LNCaP clone FGC (cell line): ENCODE measurements at places on chromosomes 5 and 9.

DNA sequence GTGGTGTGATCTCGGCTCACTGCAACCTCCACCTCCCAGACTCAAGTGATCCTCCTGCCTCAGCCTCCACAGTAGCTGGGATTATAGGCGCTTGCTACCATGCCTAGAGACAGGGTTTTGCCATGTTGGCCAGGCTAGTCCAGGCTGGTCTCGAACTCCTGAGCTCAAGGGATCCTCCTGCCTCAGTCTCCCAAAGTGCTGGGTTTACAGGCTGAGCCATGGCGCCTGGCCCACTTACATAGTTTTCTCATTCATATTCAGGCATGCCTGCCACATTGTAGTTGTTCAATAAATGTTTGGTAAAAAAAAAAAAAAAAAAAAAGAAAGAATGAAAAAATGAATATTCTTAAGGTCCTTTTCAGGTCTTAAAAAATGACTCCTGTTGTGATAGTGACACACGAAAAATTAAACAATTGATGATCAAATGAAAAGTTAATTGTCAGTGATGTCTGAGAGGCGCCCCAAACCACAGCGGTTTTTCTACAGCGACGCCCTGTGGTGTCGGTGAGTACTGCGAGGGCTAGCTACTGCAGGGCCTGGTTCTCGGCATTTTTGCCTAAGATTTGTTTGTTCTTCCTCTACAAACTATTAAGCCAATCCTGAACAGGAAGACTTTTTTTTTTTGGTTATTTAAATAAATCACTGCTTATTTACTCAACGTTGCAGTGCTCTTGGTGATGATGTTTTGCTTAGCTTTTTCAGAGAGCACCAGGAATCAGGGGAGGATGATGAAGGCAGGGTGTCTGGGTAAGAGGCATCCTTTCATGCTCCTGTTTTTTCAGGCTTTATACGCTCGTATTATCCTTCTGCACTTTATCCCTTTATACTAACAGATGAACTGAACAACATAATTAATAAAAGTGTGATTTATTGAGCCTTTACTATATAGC is 67.0 kb upstream of the DPYSL3 start:
- no peak for DNase-seq

GRCh38 chr5:38883842-38884241 is 38.0 kb downstream of the OSMR start:
- no peak for DNase-seq

DNA sequence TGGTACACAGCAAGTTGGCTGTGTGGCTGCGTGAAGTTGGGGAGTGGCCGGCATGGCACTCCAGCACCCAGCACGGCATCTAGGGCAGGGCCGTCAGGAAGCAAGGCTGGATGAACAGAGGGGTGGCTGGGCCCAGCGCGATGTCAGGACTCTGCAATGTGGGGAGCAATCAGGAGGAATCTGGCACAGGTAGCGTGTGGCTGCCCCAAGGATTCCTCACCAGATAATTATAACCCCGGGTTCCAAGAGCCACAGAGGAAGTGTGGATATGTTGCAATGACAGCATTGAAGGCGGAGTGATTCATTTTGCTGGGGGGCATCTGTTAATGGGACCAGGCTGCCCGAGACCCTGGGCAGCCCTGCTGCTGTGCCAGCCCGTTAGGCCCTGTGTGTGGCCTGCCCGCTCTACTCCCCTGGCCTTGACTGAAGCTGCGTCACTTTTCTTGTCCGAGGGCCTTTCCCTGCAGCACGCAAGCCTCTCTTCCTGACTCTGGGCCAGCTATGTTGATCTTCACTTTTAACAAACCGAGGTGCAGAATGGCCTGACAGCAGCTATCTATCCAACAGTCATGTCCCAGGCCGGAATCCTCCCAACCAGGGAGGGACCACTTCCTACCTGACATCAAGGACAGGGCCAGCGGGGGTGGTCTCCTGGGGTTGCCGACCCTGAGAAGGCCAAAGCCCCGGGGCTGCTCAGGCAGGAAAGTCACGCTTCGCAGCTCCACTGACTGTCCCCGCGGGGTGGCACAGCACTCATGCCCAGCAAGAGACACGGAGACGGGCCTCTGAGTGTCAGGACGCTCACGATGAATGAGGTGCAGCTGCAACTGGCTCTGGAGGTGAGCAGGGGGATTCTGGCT is 118.0 kb upstream of the PHYKPL start:
- no peak for DNase-seq

DNA sequence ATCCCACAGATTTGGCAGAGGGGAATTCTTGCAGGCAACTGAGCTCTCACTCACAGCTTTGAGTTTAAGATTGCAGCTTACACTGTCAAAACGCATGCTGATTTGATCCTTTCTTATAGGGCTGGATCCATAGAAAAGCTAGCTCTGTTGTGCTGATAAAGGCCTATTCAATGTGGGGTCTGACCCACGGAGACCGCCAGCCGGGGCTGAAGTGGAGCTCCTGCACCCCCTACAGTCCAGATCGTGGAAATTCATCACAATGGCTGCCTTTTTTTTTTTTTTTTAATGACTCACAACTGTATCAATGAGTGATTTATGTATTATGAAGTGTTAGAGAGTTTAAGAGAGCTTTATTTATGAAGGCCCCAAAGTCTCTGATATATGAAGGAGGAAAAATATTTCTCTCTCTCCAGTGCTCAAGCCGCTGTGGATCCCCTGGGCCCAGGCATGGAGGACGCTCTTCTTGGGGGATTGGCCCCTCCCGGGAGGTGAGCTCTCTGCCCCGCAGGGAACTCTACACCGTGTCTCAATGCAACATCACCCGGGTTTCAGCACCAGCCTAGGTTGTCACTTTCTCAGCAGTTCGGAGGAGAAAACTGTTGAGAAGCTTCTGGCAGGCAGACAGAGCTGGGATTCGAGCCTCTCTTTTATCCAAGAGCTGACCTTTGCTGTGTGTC is 700.2 kb downstream of the IRX1 start:
- no peak for DNase-seq

DNA sequence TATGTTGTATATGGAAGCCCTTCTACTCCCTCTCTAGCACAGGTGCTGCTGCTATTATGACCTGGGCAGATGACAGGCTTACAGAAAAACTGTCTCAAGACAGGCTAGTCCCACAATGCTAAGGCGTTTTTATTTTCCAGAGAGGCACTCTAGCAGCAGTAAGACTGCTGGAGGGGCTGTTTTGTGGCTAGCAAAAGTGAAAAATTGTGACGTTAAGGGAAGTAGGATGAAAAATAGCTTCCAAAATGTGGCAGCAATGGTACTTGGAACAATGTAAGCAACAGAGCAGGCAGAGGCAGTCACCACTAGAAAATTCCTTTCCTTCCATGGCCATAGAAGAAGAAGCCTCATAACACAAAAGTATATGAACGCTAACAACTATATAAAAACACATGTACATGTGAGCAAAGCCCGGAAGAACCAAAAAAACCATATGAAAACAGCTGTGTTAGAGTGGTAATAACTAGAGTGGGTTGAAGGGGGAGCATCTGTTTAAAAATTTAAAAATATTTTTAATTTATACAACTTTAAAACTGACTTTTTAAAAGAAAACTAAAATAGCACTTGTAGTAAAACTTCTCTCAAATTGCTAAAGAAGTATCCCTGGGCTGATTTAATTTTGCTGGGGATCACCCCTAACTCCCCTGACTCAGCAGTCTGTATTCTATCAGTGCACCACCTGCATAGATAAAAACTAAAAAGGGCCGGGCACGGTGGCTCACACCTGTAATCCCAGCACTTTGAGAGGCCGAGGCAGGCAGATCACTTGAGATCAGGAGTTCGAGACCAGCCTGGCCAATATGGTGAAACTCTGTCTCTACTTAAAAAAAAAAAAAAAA is 30.6 kb downstream of the CLINT1 start:
- DNase-seq, result no peak

DNA sequence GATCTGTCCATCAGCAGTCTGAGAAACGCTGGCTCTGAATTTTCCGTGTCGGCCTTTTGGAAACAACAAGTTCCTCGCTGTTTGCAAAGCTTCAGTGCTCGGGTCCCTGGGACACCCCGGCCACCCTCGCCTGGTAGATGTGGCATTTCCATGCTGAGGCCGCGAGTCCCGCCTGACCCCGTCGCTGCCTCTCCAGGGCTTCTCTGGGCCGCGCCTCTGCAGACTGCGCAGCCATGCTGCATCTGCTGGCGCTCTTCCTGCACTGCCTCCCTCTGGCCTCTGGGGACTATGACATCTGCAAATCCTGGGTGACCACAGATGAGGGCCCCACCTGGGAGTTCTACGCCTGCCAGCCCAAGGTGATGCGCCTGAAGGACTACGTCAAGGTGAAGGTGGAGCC is 4.7 kb downstream of the NTNG2 start:
- no peak for DNase-seq

DNA sequence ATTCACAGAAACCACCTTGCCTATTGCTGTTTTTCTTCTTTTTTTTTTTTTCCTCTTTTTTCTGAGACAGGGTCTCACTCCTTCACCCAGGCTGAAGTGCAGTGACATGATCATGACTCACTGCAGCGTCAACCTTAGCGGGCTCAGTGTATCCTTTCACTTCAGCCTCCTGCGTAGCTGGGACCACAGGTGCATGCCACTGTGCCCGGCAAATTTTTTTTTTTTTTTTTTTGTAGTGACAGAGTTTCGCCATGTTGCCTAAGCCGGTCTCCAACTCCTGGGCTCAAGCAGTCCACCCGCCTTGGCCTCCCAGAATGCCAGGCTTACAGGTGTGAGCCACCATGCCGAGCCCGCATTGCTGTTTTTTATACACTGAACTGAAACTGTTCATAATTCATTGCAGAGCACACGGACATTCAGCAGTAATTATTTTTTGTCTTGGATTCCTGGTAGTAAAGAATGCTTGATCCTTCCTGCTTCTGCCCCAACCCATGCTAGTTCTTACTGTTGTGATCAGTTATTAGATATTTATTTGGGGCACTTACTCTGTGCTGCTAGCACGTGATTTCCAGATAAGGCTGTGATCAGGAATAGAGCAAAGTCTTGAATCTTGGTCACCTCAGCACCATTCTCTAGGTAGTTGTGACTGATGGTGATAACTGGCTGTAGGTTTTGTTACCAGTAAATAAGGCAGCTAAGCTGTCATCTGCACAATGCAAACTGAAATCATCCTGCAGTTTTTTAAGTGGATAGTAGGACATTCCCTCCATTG is 14.0 kb downstream of the MAP3K1 start:
- DNase-seq, result no peak

- no peak for DNase-seq
Observed at GRCh38 chr5:146883511-146883910, 5.0 kb upstream of the PPP2R2B start.

- DNase-seq, result no peak
Observed at GRCh38 chr9:119026120-119026519, 343.1 kb downstream of the BRINP1 start.
